ENCODE measurements at places on chromosomes 1 and 21. TPM values are rescaled to one million over a fixed set of nuclear protein-coding genes. Genes with fewer than 3 reads are reported as not detected.

DNA sequence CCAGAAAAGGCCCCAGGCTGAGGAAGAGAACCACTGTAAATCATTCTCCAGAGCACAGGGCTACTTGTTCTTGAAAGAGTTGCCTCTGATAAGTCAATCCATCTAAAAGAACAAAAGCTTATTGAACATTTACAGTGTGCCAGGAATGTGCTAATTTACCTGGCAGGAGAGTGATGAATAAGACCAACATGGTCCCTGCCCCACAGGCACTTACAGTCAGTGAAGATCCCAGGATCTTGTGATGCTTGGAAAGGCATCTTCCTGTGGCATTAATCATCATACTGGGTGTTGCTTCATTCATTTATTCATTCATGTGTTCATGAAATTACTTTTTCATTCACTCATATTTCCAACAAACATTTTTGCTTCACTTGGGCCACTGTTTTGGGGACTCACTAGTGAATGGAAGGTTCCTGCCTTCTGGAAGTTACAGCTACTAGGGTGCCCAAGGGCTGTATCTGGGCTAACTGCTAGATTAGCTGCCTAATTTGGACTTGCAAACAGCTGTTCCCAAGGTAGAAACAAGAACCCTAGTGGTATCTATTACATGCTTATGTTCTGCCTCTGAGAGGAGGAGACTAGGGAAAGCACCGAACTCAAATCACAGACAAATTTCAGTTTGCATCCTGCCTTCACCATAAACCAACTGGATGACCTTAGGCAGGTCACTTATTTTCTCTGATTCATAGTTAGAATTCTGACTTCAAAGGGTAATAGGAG lies 133.5 kb downstream of the CLIC6 start:
- H3K36me3 ChIP-seq: peaks cover 47% of the 10 kb centered on the region
- H3K27ac ChIP-seq: no peak overlapping the region
- no peaks in the 10 kb centered on the region for H3K27me3 ChIP-seq
- peaks cover 30% of the 10 kb centered on the region for H3K4me1 ChIP-seq

DNA sequence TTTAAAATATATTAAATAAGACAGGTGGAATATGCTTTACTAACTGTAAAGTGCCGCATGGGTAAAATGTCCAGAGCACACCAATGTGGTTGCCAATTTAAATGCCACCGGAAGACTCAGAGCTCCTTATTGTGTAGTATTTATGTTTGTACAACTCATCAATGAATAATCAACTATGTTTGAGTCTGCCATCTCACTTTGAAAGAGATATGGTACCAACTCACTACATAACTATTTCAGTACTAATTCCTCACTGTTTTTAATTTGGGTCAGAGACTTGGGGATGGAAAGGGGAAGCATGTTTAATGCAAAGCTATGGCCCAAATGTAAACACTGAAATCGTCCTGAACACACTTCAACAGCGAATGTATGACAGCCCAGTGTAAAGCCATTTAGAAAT lies 144.8 kb downstream of the NR5A2 start:
- H3K4me1 ChIP-seq: peaks cover 8% of the 10 kb centered on the region
- H3K27ac ChIP-seq: no peak overlapping the region
- H3K36me3 ChIP-seq: no peaks in the 10 kb centered on the region
- peaks cover 9% of the 10 kb centered on the region for H3K27me3 ChIP-seq
- no peak for DNase-seq

GRCh38 chr1:35850716-35851115 lies 32.3 kb upstream of the AGO1 start:
- H3K36me3 ChIP-seq: peaks cover 46% of the 10 kb centered on the region
- no peak overlapping the region for H3K27ac ChIP-seq
- H3K4me3 ChIP-seq: no peak overlapping the region
- H3K27me3 ChIP-seq: no peaks in the 10 kb centered on the region
- no peaks in the 10 kb centered on the region for H3K4me1 ChIP-seq

Gene ZNF644
- 54.7 TPM for total RNA-seq

DNA sequence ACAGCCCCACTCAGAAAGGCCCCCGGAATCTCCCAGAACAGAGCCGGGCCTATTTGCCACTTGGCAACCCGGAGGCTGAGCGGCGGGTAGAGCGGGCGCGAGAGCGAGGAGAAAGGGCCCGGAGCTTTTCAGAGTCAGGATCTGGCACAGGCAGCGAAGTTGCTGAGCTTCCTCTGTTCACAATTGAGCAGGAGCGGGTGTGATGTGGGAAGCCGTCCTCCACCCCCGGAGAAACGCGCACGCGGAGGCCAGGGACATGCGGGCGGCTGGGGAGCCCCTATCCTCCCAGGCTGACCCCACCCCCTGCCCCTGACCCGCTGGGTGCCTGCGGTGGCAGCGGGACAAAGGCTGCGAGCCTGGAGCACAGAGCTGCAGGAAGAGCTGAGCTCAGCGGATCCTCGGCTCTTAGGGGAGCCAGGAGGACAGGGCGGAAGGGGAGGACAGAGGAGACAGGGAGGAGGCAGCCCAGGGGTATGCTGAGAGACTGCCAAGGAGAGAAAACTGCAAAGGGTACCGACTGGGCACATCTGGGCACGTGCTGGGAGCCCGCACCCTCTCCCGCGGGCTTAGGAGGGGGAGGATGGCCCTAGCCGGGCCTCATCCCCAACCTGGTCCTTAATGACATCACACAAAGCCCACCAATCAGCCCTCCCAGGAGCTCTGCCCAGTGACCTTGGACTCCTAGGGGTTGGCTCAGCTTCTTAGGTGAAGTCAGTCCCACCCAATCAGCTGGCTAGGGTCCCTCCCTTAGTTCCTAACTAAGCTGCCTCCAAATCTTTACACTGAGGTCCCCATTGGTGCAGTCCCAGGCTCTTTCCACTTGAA lies 9.3 kb downstream of the KIF21B start:
- no peaks in the 10 kb centered on the region for H3K36me3 ChIP-seq
- peaks cover 30% of the 10 kb centered on the region for H3K4me1 ChIP-seq
- H3K27me3 ChIP-seq: peaks cover 2% of the 10 kb centered on the region
- no peak for DNase-seq
- no peak overlapping the region for H3K4me3 ChIP-seq
- H3K27ac ChIP-seq: no peak overlapping the region

Gene URB1
- total RNA-seq: 17.3 TPM

Gene SH2D5
- total RNA-seq: 0.46 TPM

Gene TMIGD3
- not detected for total RNA-seq

DNA sequence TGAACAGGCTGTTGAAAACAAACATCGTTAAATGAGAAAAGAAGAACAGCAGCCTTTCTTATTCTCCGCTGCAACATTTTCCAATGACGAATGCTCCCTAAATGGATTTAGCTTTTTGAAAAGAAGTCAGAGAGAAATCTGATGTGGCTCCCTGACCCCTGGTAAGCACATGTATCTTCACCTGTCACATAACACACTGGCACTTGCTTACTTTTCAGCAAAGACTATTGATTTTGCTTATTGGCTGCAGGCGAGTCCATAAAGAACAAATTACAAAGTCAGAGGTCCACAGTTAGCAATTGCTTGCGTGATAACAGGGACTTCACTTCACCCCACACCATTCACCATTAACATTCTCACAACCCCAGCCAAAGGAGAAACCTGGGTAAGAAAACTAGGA lies 362.8 kb downstream of the GPATCH2 start:
- no peak overlapping the region for H3K4me3 ChIP-seq
- no peaks in the 10 kb centered on the region for H3K36me3 ChIP-seq
- H3K27me3 ChIP-seq: peaks cover 8% of the 10 kb centered on the region
- peaks cover 3% of the 10 kb centered on the region for H3K4me1 ChIP-seq

DNA sequence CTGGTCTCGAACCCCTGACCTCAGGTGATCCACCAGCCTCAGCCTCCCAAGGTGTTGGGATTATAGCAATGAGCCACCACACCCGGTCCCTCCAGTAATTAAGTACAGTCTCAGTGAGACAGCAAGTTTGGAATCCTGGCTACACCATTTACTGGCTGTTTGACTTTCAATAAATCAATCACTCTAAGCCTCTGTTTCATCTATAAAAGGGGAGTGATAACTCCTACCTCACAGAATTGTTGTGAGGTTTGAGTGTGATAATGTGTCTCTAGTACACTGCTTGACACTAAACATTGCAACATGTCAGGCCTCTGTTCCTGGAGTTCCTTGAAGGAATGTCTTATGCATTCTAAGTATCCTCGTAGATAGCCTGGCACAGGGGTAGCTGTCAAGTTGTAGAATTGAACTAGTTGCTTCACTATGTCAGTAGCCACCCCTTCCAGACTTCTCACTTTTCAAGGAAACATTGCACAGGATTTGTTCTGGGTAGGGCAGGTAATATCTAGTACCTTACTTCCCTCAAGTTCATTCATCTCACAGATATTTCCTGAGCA lies 12.4 kb downstream of the ENTREP3 start:
- DNase-seq: no peak
- peak overlapping the region; percentile 80 for H3K27ac ChIP-seq
- peaks cover 6% of the 10 kb centered on the region for H3K36me3 ChIP-seq
- peak overlapping the region; percentile 72 for H3K4me3 ChIP-seq
- no peaks in the 10 kb centered on the region for H3K27me3 ChIP-seq

Gene STUM
- 0.35 TPM for total RNA-seq

DNA sequence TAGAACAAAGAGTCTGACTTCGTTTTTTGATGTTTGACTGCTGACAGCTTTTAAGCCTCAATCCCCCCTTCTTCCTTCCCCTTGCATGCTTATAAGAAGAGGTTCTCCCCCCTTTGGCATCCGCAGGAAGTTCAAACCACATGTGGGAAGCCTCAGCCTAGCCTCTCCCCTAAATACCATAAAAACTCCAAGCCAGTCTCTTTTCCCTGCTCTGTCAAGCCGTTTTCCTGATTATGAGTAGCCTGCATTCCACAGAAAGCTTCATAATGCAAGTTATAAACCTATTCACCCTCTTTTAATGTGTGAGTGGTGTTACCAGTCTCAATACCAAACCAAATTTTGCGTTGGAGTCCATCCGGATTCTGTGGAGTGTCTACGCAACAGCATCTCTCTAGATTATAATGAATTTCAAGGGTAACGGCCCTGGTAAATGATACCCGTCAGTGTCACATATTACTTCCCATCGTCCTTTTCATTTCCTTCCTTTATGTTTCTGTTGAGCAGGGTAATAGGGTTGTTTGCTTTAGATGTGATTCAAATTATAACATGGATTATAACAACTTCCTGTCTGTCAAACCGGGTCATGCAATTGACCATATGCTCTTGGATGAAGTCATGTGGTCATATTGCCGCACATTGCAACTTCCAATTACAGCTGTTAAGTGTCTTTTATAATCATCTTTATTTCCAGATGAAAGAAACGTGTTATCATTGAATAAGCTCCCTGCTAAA lies 717.5 kb downstream of the RWDD3 start:
- H3K27ac ChIP-seq: no peak overlapping the region
- no peak overlapping the region for H3K4me3 ChIP-seq
- peaks cover 4% of the 10 kb centered on the region for H3K27me3 ChIP-seq
- no peaks in the 10 kb centered on the region for H3K36me3 ChIP-seq
- H3K4me1 ChIP-seq: no peaks in the 10 kb centered on the region

GRCh38 chr1:66357021-66357420 lies 176.9 kb upstream of the SGIP1 start:
- no peak overlapping the region for H3K27ac ChIP-seq
- peaks cover 68% of the 10 kb centered on the region for H3K4me1 ChIP-seq
- no peak overlapping the region for H3K4me3 ChIP-seq
- no peaks in the 10 kb centered on the region for H3K27me3 ChIP-seq
- peaks cover 47% of the 10 kb centered on the region for H3K36me3 ChIP-seq

DNA sequence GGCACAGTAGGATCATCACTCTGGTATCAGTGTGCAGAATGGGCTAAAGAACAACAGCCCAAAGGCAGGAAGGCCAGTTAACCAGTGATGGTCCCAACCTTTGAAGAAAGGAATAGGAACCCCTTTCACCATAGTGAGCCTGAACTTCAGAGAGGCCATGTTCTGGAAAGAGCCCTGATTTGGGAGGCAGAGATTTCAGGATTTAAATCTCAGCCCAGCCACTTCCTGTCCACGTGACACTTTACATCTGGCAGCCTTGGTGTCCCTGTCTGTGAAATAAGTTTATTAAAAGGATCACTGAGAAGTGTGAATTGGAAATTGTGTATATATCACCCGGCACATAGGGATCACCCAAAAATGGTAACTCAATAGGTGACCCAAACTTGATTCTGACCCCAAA lies 13.0 kb downstream of the MATN1 start:
- H3K4me3 ChIP-seq: no peak overlapping the region
- no peaks in the 10 kb centered on the region for H3K4me1 ChIP-seq
- no peak overlapping the region for H3K27ac ChIP-seq
- H3K27me3 ChIP-seq: peaks cover 23% of the 10 kb centered on the region

All from osteocyte (in vitro differentiated cells).